ENCODE measurements at places on chromosomes 11 and 22. TPM values are rescaled to one million over a fixed set of nuclear protein-coding genes. Genes with fewer than 3 reads are reported as not detected.

DNA sequence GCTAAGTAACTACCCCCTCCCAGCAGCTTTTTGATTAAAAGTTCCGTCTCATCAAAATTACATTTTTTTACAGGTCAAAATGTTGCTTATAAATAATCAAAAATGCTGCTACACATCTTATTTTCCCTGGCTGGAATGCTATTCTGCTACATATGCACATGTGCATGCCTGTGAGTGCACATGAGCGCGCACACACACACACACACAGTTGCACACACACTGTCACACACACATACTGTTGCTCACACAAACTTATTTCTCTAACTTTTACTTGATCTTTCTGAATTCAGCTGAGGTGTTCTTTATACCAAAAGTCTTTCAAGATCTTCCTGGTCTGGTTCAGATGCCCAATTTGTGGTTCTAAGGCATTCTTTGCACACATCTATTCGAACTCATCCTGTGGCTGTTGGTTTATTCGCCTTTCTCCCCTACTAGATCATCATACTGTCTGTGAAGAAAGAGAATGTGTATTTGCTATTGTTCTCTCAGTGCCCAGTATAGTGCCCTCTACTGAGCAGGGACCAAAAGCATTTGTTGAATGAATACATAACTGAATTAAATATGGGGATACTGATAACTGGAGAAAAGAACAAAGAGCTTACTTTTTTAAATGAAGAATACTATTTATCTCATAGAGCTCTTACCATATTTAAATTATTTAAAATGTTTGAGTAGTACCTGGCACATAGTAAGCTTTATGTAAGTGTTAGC, 68.1 kb upstream of the CCDC179 start:
- DNase-seq = no peak

DNA sequence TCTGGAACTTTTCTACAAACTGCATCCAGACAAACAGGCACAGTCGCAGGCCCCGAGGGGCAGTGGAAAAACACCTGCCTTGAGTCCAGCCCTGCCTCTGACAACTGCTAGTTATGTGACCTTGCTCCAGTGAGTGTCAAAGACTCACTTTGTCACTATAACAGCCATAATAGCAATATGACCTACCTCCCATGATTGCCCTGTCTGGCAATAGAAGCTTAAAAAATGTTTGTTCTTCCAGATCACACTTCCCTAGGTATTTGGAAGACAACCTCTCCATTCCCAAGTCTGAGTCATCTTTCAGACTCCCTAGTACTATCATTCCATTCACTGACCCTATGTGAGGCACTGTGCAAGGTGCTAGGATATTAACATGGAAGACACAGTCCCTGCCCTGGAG, 74.5 kb downstream of the RPL27A start:
- no peak for DNase-seq

- DNase-seq = no peak
Observed at GRCh38 chr11:104799251-104799650, 99.0 kb downstream of the CASP12 start.

- DNase-seq = no peak
Observed at GRCh38 chr11:111672949-111673348, 70.7 kb downstream of the SIK2 start.

DNA sequence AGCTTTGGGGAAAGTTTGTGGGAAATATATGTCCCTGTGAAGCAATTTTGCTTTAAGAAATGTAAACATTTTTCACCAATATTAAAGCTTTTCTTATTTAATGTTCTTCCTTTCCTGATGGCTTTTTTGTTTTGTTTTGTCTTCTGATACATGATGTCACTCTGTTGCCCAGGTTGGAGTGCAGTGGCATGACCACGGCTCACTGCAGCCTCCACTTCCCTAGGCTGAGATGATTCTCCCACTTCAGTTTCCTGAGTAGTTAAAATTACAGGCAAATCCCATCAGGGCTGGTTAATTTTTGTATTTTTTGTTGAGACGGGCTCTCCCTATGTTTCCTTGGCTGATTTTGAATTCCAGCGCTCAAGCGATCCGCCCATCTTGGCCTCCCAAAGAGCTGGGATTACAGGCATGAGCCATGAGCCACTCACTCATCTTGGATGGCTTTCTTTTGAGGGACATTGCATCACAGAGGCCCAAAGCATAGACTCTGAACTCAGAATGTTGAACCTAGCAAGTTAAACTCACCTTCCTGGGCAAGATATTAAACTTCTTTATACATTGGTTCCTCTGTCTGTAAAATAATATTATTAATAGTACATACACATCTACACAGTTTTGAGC, 651 bp upstream of the CARD16 start:
- DNase-seq = no peak

GRCh38 chr11:77276271-77276670, 25.2 kb downstream of the GDPD4 start:
- DNase-seq = no peak

- no peak for DNase-seq
Observed at GRCh38 chr11:114256176-114256966, 39.8 kb upstream of the NNMT start.

- DNase-seq = no peak
Observed at GRCh38 chr22:17257121-17258001, 38.1 kb upstream of the ADA2 start.

- no peak for DNase-seq
Observed at GRCh38 chr22:27476729-27477128, 324.8 kb downstream of the MN1 start.

DNA sequence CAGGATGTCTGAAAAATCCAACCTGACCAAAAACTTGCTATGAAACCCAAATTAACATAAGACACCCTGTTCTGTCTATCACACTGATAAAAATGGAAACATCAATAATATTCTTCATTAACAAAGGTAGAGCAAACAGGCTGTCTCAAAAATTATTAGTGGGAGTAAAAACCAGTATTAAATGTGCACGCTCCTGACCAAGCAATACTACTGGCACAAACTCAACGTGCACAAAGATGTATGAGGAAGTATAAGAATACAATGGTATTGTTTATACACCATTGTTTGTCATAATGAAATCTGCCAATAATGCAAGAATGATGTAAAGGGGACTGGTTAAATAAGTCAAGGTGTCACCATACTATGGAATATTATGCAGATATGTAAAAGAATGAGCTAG, 288.5 kb downstream of the MN1 start:
- no peak for DNase-seq

DNA sequence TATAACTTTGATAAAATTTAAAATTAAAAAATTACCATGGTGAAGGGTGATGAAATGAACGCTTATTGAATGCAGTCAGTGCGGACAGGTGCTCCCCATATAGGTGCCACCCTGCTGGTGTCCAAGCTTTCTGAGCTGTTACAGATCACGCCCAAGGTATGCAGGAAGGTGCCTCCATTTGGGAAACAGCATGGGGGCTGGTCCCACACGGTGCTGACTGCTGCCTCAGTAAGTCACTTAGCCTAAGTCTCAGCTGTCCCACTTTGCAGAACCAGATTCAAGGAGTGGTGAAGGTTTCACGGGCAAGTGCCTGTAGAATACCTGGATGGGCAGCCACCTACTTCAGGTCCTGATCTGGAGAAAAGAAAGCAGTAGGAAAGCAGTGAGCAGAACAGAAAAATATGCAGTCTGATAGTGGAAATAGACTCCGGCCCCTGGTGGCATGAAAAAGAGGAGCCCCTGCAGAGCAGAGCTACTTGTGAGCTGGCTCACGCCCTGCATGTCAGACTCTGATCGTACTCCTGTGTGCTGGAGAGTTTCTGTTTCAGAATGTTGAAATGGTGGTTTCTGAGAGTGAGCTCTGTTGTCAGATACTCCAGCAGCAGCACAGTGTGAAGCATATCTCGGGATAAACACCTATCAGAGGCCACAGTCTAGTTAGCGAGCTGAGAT, 33.2 kb downstream of the ADORA2A start:
- DNase-seq = no peak

GRCh38 chr11:35006389-35007128, 90.1 kb downstream of the PDHX start:
- DNase-seq = no peak

- DNase-seq = peak; percentile 82
Observed at GRCh38 chr11:66335531-66336233, 552 bp downstream of the RIN1 start.

DNA sequence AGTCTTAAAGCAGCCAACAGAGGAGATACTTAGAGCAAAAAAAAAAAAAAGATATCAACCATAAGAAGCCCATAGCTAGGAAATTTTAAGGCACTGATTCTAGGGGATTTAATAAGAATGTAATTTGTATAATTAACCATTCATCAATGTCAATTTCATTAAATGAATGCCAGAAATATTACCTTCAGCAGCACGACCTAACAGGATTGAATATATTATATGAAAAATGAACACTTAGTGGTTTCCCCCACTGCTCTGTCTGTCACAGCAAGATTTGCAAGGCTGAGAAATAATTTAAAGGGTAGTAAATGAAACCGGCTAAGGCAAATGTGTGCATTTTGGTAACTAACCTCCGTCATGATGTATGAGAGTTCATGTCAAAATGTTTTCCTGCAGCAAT, 319.9 kb downstream of the KIRREL3 start:
- DNase-seq = no peak

DNA sequence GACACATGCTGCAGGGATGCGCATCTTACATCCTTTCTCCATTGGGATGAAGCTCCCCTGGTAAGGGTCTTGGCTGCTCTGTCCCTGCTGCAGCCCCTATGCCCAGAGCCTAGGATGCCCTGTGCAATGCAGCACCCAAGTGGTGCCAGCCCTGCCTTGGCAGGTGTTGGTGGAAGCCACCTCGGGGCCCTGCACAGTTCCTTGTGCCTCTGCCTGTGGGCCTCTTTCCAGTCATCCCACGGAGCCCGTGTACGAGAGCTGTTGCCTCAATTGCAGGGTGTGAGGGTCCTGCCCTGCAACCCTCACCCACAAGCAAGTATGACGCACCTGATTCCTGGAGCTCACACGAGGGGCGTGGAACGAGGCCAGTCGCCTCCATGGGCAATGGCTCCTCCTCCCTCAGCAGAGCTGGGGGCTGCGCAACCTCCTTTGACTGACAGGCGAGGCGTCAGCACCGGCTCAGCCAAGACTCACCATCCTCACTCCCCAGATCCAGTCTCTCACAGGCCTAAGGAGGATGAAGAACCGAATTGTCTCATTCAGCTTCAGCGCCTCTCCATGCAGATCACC, 719.6 kb downstream of the BRD1 start:
- DNase-seq = no peak

GRCh38 chr22:44752285-44753188, at the start of gene ARHGAP8:
TSS of gene ARHGAP8 (plus strand) at chr22:44752575. CDS start at chr22:44786528, 33,953 bp downstream.
- DNase-seq = no peak

GRCh38 chr11:22860241-22860640, at the start of gene CCDC179:
TSS of gene CCDC179 (minus strand) at chr11:22860474. CDS start at chr11:22860421, 53 bp downstream.
- no peak for DNase-seq

- DNase-seq = no peak
Observed at GRCh38 chr11:60984149-60984548, 12.7 kb downstream of the CD6 start.

- DNase-seq = no peak
Observed at GRCh38 chr11:59992425-59992824, 24.6 kb upstream of the OOSP4B start.

DNA sequence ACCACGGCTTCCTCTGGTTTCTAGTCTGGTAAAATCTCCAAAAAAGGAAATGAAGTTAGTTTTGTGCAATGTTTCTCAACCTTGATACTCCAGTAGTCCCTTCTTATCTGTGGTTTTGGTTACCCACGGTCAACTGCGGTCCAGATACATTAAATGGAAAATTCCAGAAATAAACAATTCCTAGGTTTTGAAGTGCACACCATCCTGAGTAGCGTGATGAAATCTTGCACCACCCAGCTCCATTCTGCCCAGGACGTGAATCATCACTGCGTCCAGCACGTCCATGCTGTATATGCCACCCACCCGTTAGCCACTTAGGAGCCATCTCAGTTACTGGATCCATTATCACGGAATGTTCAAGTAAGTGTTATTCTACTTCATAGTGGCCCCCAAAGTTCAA, 117.0 kb downstream of the FBXO7 start:
- no peak for DNase-seq

GRCh38 chr11:125053167-125053566, 9.9 kb upstream of the SLC37A2 start:
- no peak for DNase-seq

GRCh38 chr11:71139516-71140205, 112.7 kb downstream of the SHANK2 start:
- DNase-seq = peak; percentile 49

DNA sequence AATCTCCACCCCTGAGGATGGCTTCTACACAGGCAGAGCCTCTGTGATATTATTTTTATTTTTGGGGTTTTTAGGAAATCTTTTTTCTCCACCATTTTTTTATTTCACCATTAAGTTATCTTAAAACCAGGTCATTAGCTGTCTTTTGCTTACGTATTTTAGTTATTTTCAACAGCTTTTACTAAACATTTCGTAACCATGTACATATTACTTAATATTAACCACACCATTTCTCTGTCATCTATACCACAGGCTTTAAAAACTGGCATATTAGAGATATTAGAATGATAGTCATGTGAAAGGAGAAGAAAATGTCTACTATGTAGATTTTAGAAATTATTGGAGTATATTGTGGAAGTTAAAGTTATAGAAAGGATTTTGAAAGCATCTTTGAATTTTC, 37.4 kb downstream of the YAP1 start:
- DNase-seq = no peak

DNA sequence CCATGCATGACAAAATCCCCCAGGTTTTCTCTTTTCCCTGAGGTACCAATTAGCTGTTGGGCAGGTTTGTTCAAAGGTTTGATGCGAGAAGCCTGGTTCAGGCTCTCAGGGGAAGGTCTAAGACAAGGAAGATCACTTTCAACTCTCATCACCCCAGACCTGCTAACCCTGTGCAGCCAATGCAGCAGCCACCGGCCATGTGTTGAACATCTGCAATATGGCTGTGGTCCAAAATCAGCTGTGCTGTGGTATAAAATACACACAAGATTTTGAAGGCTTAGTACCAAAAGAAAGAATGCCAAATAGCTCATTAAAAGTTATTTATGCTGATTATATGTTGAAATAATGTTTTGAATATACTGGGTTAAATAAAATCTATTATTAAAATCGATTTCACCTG, 58.5 kb downstream of the SMCO4 start:
- DNase-seq = no peak

- no peak for DNase-seq
Observed at GRCh38 chr11:5265832-5266231, 3.9 kb downstream of the HBE1 start.

DNA sequence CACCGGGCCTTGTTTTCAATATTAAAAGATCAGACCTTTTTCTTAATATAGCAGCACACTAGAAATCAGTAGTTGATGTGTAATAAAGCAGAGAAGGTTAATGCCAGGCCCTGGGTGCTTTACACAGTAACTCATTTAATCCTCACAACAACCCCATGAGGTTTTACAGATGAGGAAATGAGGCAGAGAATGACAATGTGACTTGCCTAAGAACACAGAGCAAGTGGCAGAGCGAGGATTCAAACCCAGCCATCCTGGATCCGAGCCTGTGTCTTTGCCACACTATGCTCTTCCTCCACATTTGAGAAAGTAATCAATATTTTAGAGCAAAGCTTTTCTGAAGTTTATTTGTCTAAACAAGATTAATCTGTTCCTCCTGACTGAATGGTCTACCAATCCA, 7.2 kb downstream of the JAML start:
- no peak for DNase-seq

Gene FLRT1
- total RNA-seq = 0.18 TPM

Gene CD44
- total RNA-seq = 693 TPM

Gene BUD13
- 12.5 TPM for total RNA-seq

Gene OTUB1
- 65.0 TPM for total RNA-seq

Gene LRRC74B
- not detected for total RNA-seq

Gene DRICH1
- 0.70 TPM for total RNA-seq

Gene BAIAP2L2
- 0.34 TPM for total RNA-seq

Gene SIRT3
- 13.5 TPM for total RNA-seq

Gene NEFH
- total RNA-seq = 0.58 TPM

Gene CNGA4
- 2.1 TPM for total RNA-seq

Gene LDLRAD3
- total RNA-seq = 14.4 TPM

Gene RFPL1
- not detected for total RNA-seq

Gene NXF1
- 67.8 TPM for total RNA-seq

Gene SLC17A6
- not detected for total RNA-seq
